ENCODE measurements at places on chromosomes 4 and X. TPM values are rescaled to one million over a fixed set of nuclear protein-coding genes. Genes with fewer than 3 reads are reported as not detected.

HCCS gene
- total RNA-seq: 35.3 TPM

- H3K4me3 ChIP-seq: peak overlapping the region; percentile 43
- no peaks in the 10 kb centered on the region for H3K27me3 ChIP-seq
- peak overlapping the region; percentile 44 for H3K27ac ChIP-seq
- no peaks in the 10 kb centered on the region for H3K36me3 ChIP-seq
Measured at GRCh38 chr4:159101988-159102621, 774 bp upstream of the RAPGEF2 start.

DNA sequence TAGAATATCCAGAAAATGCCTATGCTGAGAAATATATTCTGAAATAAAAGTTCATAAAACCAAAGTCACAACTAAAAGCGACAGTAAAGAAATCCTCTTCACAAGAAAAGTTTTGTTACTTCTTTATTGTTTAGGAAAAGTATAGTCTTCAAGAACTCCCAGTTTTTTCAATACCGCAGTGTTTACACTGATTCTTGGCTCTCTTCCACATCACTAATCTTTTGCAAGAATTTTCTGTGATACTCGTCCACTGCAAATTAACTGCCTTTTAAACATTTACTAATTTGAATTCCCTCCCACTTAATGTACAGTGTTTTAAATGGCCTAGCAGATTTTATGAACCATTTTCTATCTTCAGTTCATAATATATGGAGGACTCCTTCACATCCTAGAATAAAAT, 65.1 kb downstream of the HPGDS start:
- no peak overlapping the region for H3K27ac ChIP-seq
- peaks cover 32% of the 10 kb centered on the region for H3K36me3 ChIP-seq
- no peak overlapping the region for H3K4me3 ChIP-seq
- no peaks in the 10 kb centered on the region for H3K4me1 ChIP-seq

DNA sequence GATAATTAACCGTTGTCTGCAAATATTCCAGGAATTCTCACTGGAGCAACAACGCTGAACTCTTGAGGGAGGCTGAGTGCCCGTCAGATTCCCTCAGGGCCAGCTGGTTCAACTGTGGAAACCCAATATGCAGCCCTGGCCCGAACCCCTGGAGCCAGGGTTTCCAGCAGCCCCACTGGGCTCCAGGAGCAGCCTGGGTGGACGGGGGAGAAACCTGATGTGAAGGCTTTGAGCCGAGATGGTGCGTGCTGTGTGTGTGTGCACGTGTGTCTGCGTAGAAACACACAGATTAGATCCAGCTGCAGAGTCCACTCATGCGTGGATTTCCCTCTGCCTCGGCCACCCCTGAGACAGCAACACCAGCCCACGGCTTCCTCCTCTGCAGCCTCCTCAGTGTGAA, 19.4 kb upstream of the SLC25A6 start:
- no peak overlapping the region for H3K4me3 ChIP-seq
- no peaks in the 10 kb centered on the region for H3K27me3 ChIP-seq
- no peak for DNase-seq
- H3K27ac ChIP-seq: no peak overlapping the region
- H3K36me3 ChIP-seq: peaks cover 10% of the 10 kb centered on the region

GRCh38 chr4:81399306-81400086, 72.2 kb downstream of the RASGEF1B start:
- H3K36me3 ChIP-seq: no peaks in the 10 kb centered on the region
- H3K27me3 ChIP-seq: no peaks in the 10 kb centered on the region
- no peak overlapping the region for H3K27ac ChIP-seq
- no peaks in the 10 kb centered on the region for H3K4me1 ChIP-seq

DNA sequence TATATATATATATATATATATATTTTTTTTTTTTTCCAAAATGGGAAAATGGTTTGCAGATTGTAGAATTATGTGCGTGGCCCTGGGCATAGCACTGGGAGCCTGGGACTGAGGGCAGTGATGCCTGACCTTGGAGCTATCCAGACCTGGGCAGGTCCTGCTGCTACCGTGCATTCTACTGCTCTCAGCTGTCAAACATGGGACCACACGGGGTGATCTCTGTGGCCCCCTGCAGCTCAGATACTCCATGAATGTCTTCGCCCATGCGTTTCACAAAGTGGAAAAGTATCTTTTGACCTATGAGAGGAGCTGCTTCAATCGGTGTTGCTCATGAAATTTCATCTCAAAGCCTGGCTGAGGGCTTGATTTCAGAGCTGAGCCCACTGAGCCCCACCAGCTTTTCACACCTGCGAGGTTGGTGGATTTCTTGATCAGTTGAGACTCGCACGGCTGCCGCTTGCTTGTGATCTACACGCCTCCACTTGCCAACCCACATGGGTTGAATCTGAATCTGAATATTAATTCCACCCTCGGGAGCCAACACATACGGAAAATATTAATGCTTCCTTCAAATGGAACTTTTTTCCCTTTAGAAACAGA, 35.7 kb downstream of the ING2 start:
- no peak overlapping the region for H3K27ac ChIP-seq
- DNase-seq: no peak
- H3K36me3 ChIP-seq: no peaks in the 10 kb centered on the region
- peaks cover 4% of the 10 kb centered on the region for H3K27me3 ChIP-seq

Data from CD8-positive, alpha-beta memory T cell (primary cell).